DMS79 treated with DMSO at 0.1 percent for 48 hours (cell line): ENCODE measurements at places on chromosomes 5 and 9.

DNA sequence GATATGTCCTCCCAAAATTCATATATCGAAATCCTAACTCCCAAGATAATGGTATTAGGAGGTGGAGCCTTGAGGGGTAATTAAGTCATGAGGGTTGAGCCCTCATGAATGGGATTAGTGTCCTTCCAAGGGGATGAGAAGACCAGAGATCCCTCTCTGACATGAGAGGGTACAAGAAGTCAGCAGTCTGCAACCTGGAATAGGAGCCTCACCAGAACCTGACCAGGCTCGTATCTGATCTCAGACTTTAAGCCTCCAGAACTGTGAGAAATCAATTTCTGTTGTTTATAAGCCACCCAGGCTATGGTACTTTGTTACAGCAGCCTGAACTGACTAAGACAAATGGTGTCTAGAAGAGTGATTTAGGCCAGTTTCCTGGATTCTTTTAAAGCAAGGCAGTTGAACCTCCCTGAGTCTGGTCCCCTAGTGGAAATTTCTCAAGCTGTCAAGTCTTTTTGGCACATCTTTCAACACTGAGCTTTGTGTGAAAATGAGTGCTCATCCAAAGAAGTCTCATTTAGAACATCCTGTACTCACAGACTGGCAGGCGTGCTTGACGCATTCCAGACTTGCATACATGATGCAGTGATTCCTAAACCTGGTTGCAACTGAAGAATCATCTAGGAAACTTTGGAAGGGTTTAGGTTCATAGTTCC, 254.8 kb upstream of the PPP1R2B start:
- DNase-seq, result no peak

GRCh38 chr9:3676766-3677165, 151.0 kb upstream of the RFX3 start:
- DNase-seq, result no peak

DNA sequence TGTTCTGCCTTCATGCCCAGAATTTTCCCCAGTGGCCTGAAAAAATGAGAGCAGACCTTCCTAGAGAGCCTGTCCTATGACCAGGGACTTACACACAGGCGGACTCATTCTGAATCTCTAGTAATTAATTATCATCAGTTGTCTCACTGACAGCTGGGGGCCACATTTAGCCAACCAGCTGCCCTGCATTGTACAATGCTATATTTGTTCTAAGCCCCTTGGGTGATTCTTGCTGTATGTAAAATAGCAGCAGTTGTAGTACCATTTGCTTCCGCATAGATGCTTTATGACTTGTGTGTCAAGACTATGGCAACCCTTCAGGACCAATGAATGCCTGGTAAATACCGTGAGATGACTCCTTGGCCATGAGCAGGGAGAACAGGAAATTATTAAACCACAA, 415.4 kb upstream of the SEMA6A start:
- DNase-seq, result no peak

- DNase-seq, result no peak
Measured at GRCh38 chr9:32782476-32783167, 718 bp upstream of the TMEM215 start.

DNA sequence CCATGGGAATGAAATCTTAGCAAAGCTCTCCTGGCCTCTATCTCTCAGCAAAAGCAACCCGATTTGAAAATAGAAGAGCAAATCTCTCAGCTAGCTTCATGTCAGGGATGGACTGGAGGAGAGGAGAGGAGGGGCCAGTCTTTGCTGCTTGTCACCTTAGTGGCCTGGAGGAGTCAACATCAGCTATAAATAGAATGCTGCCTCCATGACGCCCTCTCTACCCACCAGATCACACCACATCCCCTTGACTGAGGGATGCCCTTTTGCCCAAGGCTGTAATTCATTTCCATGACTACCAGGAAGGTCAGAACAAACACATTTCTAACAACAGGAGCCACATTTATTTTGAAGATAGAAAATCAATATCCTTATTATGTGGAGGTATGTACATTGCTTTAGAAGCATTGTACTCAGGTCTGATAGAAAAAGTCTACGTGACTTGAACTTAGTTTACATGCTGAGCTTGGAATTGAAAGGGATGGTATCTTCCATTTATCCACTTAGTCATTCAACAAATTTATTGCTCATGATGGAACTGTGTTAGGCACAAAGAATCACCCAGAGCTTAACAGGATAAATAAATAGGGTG, 92.4 kb upstream of the LIFR start:
- DNase-seq, result no peak

DNA sequence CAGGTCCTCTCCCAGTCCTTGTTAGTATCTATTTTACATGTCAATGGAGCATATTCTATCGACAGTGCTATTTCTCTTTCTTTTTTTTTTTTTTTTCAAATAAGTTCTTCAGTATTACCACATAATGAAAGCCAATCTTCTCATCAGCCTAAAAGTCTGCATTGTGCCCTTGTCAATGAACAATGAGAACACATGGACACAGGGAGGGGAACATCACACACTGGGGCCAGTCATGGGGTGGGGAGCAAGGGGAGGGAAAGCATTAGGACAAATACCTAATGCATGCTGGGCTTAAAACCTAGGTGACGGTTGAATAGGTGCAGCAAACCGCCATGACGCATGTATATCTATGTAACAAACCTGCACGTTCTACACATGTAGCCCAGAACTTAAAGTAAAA, 47.7 kb upstream of the TEX48 start:
- no peak for DNase-seq

GRCh38 chr5:168989731-168990505, 311.0 kb downstream of the SLIT3 start:
- DNase-seq, result no peak

GRCh38 chr5:157648275-157648990, 3.8 kb downstream of the SOX30 start:
- no peak for DNase-seq

DNA sequence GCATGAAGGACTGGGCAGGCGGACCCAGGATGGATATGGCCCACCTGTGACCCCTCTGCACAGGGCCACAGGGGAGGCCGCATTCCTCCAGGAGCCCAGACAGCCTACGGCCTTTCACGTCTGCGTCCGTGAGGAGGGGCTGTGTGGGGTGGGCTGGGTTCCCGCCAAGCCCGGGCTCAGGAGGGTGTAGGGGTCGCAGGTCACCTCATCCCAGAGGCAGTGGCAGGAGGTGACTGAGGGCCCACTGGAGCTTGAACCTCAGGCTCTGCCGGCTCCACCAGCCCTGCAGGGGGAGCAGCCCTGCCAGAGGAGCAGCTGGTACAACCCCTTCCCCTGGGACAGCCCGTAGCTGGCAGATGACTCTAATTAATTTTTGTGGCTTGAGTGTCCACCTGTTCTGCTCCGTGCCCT, 40.7 kb upstream of the CACNA1B start:
- no peak for DNase-seq

DNA sequence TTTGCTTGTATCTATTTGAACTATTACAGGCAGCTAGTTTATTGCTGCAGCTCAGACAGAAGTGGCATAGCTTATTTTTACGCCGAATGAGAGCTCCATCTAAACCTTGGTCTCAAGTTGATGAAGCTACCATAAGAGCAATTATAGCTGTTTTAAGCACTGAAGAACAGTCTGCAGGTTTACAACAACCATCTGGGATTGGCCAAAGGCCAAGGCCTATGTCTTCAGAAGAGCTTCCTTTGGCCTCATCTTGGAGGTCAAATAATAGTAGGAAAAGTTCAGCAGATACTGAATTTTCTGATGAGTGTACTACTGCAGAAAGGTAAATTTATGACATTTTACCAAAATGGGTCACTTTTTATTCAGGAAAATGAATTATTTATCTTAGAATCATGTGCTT, 67.9 kb downstream of the YTHDC2 start:
- DNase-seq, result no peak

GRCh38 chr5:57172466-57173318, 1.2 kb upstream of the GPBP1 start:
- peak; percentile 24 for DNase-seq

- DNase-seq, result no peak
Measured at GRCh38 chr9:124453586-124454191, 3.4 kb downstream of the ADGRD2 start.

DNA sequence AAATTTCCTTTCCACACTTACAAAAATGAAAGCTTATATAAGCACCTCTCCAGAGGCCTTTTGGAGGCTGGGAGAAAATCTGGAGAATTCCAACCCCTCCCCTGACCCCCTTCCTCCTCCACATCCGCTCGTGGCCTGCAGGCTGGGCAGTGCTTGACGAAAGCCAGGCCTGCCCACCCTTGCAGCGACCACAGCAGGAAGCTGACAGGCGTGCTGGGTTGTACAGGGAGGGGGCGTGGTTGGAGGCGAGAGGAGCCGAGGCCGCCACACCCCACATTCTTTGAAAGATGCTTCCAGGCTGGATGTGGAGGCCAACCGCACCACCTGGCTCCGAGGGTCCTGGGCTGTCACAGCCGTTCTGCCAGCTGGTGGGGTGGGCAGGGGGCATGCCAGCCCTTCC, 47.8 kb upstream of the IER5L start:
- no peak for DNase-seq

DNA sequence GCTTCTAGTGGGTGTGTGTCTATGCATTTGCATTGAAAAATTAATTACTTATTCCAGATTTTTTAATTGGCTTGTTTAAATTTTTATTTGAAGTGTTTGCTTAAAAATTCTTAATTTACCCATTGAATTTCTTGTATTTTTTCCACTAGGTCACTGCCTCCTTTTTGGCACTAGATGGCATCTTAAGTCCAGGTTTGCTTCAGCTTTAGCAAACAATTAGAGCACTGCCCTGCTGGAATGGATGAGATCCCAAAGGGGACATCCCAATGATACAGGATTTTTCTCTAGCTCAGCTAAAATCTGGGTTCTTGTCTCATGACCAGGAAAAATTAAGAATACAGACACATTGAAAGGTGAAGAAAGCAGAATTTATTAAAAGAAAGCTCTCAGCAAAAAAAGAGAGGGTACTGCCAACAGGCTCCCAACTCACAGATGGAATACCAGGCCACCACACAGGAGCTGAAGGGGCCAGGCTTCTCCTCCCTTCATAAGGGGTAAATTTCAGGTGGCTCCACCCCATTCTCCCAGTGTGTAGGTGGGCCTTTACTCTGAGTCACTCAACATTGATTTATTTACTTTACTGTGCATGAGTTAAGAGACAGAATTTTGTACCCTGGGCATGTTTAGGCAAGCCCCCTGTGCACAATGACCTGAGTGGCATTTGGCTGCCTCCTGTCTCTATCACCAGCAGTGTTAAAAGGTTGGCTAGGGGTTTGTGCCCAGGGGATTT, 532.4 kb downstream of the ANXA1 start:
- DNase-seq, result no peak

DNA sequence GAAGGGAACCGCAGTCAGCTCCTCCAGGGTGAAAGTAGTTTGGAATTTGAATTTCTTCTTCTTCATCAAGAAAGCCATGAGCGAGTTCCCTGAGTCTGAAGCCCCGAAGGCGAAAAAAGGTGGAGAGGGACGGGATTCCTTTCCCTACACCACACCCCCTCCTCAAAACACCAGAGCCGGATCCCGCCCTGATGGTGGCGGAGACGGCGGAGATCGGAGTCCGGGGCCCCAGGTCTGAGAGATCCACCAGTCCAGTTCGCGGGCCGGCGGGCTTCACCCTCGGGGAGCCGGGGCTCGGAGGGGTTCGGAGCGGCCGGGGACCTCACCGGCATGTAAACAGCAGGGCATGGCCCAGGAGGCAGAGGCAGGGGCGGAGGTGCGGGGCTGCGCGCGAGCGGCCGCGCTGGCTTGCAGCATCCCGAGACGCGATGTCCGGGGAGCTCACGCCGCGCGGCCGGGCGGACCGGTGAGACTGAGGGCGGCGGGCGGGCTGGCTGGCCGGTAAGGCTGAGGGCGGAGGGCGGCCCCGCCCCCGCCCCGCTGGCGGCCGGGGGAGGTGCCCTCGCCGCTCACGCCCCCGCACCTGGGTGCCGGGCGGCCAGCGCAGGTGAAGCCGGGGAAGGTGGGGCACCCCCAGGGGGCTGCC, 606 bp downstream of the EEIG1 start:
- DNase-seq, result no peak

DNA sequence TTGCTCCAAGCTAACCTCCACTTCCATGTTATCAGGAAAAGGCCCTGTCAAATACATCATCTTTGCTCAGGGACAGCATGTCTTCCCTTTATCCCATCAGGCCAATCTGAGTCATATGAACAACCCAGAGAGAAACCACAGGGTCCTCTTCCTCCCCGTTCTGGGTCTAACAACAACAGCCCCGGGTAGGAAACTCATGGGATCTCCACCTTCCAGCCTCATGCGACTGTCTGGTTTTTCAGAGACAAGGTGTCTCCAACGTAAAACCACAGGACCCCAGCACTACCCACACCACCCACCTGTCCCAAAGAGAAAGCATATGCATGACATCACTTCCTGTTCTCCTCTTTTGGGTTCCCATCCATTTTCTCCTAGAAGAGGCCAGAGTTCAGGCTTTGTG, 217.9 kb downstream of the ENC1 start:
- DNase-seq, result no peak

DNA sequence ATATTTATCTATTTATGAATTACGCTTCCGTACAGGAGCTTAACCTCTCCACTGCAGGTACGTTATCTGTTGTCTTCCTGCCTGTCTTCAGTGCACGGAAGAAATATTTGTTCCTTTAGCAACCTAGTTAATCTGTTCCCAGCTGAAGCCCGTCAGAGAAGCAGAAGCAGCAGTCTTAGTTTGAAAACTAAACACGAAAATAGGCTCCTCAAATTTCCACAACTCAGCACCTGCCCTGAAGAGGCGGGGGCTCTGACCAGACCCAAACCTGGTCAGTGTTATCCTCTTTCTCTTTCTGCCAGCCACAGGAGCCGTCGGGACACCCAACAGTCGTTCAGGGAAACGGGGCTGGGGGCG, 462 bp downstream of the NUDCD2 start:
- DNase-seq, result peak; percentile 33

DNA sequence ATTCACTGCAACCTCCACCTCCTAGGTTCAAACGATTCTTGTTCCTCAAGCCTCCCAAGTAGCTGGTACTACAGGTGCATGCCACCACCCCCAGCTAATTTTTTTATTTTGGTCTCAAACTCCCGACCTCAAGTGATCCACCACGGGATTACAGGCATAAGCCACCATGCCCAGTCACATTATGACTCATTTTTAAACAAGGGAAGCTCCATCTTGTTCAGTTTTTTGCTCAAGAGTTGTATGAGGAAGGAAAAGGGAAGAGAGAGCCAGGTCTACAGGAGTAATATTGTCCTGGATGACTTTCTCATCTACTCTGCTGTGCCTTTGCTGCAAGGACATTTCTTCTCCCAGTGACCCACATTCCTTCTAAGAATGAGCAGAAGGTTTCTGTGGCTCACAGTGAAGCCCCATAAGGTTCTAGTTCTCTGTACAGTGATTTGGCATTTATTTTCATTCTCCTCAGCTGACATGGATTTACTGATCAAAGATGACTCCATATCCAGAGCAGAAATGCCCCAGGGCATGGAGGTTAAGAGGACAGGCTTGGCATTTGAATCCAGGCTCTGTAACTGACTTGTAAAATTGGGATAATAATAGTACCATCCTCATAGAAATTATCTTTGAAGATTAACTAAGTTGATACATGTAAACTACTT, 153.5 kb downstream of the CDH6 start:
- DNase-seq, result no peak

GRCh38 chr5:110013017-110013416, 323.3 kb downstream of the MAN2A1 start:
- no peak for DNase-seq
